ENCODE measurements at places on chromosomes 2 and 18.

DNA sequence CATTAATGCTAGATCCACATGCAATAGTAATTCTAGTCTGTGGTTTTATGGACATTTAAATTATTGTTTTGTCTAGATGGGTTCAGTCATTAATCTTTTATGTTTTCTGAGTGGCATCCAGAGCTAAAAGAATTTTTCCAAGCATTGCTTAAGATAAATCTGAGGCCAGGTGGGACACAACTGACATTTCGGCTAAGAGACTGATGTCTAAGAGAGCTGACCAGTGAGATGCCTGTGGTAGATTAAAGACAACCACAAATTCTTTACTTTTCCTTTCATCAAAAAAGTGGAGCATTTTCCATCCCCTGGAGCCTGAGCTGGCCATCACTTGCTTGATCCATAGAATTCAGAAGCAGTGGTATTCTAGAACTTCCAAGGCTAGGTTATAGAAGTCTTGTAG, 182.2 kb downstream of the NRP2 start:
- DNase-seq = no peak

- no peak for DNase-seq
Measured at GRCh38 chr2:17191223-17191622, 327.0 kb downstream of the RAD51AP2 start.

DNA sequence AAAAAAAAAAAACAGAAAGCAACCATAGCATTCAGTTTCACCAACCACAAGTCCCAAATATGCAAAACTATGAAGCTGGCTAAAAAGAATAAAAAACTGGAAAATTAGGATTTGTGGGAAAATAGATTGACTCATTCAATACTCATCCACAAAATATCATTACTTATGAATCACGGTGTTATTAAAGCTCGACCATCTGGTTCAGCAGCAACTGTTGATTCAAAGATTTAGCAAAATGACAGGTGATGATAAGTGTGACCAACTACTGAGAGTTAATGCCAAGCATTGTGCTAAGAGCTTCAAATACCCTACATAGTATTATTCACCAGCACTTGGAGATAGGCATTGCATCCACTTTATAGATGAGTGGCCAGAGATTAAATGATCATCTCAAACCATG, 26.2 kb upstream of the XDH start:
- DNase-seq = no peak

DNA sequence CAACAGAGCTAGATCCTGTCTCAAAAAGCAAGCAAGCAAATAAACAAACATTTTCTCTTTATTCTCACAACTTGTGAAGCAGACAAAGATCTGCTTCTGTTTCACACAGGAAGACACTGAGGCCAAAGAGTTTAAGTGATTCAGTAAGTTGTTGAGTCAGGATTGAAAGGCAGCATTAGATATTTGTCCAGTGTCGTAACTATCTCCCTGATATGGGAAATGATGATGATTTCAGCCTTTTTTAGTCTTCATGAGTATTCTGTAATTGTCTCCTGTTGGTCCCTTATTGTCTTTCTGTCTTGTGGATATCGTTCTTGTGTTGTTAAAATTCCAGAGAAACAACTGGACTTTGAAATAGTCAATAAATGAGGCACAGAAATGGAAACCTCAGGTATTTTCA, 59.6 kb downstream of the GATA6 start:
- no peak for DNase-seq

- DNase-seq = no peak
Measured at GRCh38 chr2:32450851-32451250, 94.0 kb downstream of the BIRC6 start.

GRCh38 chr2:172462849-172463381, 35.5 kb downstream of the ITGA6 start:
- DNase-seq = peak; percentile 14

DNA sequence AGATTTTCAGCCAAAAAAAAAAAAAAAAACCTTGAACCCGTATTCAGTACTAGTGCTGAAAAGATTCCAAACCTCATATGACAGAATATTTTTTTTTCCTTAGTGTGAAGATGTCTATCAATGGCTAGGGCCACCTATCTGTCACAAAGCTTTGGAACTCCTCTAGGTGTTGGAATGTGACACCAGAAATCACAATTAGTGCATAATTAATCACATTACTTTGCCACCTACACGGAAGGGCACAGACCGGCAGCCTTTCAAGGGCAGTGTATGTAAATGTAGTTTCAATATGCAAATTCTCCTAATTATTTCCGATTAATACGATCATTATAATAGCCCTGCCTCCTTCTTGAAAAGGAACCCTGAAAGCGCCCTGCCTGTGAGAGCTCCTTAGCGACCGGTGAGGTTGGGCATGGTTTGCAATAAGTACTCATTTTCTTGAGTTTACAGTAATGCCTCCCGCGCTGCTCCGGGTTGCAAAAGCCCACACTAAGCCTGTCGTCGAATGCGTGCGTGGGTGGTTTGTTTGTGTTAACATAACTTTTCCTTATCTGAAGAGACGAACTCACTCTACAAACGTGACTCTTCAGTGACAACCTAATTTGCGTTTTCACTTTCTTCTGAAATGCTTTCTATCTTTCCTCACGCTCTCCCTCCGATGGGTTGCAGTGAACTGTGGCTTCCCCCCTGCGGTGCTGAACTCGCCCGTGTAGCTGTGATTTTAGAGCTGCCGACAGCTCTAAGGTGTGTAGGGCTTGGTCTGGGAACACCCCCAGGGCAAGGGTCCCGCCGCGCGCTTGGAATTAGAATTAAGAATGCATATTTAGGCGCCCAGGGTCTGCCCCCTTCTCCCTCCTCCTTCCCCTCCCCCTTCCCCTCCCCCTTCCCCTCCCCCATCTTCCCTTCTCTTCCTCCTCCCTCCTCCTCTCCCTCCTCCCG, 765 bp upstream of the ID2 start:
- no peak for DNase-seq

GRCh38 chr2:21727101-21727500, 603.3 kb downstream of the TDRD15 start:
- DNase-seq = no peak

DNA sequence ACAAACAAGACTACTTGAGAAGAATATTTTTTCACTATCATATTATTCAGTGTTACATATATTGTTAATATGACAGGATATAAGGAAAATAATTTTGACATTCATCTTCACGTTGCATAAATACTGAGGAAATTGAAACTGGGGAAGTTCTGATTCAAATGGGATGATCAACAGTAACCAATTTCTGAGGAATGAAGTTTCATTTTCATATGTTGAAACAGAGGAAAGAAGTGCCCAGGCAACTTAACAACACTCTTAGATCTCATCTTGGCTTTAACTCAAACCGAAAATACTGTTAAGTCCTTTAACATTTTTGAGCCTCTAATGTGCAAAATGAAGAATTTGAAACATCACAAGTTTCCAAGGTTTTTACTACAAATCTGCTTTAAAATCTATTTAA, 612.2 kb upstream of the VRK2 start:
- no peak for DNase-seq

GRCh38 chr18:37539236-37539635, 26.4 kb downstream of the CELF4 start:
- DNase-seq = no peak

DNA sequence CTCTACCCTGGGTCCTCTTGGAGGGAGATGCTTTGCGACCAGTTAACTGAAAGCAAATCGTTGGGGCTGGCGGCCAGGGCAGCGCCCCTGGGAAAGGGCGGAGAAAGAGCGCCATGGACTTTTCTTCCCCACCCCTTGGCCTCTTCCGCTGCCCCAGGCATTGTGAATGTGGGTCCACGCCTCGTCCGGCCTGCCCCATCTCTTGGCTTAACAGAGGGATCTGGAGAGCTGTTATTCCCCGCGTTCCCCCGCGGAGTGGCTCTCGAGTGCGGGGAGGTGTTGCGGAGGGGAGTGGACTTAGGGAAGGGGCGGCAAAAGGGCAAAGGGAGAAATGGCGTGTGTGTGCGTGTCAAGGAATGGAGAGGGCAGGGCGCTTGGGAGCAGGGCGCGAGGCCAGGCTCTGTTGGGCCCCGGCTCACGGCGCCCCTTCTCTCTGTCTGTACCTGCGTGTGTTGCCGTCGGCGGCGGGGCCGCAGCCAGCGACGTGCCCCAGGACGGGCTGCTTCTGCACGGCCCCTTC, 6.6 kb downstream of the EMX1 start:
- no peak for DNase-seq

DNA sequence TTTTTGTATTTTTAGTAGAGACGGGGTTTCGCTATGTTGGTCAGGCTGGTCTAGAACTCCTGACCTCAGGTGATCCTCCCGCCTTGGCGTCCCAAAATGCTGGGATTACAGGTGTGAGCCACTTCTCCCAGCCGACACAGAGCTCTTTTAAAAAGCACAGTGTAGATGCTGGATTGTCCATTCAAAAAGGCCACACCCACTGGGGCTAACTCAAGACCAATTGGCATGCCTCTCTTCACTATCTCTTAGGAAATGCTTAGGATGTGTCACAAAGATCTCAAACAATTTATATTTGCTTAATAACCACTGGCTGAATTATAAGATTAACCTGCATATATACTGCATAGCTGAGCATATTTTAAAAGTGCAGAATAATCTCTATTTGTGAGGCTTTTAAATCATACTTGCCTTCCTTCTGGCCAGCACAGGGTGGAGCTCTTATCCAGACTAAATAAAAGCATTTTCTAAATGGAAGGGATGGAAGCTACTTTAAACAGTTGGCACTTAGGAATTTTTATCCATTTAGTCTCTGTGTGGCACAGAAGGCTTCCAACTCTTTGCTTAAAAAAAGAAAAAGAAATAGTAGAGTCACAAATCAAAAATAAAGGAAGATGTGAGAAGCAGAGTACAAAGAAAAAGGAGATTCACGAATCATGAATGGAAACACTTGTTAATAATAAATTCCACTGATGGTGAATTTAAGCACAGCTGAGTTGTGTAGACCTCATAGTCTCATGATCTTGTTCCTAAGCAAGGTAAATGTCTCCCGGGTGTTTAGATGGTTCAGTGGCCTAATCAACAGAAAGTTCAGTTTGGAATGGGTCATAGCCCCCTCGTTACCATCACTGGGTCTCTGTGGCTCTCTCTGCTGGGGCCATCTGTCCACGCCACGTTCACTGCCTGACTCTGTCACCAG, 22.4 kb downstream of the CRYGD start:
- no peak for DNase-seq

DNA sequence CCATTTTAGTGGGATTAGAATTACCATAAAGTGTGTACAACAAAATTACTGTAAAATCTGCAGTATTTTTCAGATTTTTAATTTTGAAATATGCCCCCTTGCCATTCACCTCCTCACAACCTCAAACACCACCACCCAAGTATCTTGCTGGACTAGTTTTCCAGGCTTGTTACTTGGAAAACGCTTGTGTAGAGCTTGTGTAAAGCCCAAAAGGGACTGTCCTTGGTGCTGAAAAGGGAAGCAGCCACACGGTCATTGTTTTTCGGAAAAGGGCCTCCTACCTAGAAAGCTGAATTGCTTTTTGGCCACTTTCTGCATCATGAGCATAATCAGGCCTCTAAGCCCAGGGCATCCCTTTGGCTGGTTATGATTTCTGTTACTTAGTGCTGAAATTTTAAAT, 563.4 kb downstream of the LRRTM4 start:
- no peak for DNase-seq

GRCh38 chr18:5787936-5788335, 107.4 kb downstream of the TMEM200C start:
- no peak for DNase-seq

DNA sequence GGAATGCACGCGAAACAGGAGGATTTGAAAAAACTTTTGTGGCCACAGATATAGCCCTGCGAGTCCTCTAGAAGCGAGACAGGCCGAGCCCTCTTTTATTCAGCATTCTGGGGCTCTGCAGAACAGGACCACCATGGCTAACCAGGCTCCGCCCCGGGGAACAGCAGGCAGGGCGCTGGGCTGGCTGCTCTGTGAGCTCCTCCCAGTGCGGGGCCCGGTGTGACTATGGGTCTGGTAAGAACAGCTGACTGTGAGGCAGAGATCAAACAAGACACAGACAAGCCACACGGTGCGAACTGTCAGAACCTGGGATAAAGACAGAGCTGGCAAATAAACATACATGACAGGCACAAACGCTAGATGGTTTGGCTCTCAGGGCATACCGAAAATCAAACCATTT, 15.5 kb downstream of the PXDN start:
- no peak for DNase-seq

- DNase-seq = no peak
Measured at GRCh38 chr2:202165945-202166344, 72.5 kb downstream of the SUMO1 start.

DNA sequence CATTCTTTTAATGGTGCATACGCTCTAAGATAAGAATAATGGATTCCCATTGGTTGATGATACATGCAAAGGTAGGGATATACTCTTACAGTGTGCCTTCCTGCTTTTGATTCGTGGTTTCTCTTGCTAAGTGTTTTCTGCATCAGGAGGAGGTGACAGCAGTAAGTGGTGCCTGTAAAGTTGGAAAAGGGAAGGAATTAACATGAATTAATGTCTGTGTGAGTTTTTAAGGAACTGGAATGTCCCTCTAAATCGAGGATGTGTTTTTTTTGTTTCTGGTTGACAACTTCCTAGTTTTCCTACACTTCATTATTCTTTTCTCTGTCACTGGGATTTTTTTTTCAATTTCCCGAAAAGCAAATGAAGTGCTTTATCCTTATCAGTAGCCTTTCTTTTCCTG, 54.4 kb downstream of the CRIM1 start:
- no peak for DNase-seq

GRCh38 chr2:105220604-105221003, 20.9 kb upstream of the GPR45 start:
- no peak for DNase-seq

DNA sequence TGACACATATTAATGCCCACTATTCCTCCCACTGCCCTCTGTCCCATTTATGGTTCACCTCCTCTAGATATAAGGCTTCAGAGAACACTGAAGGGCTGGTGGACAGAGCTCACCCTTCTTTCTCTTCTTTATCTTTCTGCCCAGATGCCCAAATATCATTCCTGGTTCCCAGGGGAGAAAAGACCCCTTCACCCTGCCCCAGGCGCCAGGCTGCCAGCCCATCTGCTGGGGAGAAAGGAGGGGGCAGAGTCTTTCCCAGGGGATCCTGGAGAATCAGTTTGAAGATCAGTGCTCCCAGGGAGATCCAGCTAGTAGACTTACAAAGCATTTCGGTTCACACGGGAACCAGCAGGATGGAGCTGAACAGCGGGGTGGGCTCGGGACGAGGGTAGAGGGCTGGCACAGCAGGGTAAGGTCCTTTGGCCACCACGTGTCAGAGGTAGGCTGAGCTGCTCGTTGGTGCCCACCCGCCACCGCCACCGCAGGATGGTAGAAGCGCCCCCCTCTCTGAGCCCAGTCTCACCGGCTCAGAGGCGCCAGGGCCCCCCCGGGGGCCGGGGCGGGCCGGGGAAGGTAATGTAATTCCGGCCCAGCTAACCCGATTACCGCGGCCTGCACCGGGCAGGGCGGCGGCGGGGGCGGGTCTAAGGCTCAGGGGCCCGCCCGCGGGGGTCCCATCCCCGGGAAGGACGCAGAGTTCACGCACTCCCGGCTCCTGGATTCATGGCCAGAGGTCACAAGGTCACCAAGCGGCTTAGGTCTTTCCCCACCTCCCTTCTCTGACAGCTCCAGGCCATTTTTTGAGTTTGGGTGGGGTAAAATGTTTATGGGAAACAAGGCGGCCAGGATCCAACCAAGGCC, 1.3 kb upstream of the TLX2 start:
- no peak for DNase-seq

Measured in GM19239 (cell line).